EH (cell line): ENCODE measurements at places on chromosomes 7 and 10.

- no peak for DNase-seq
These were observed 72.9 kb upstream of the ABCB5 start for GRCh38 chr7:20542594-20542993.

- peak; percentile 44 for DNase-seq
These were observed 1307.7 kb upstream of the LRRTM3 start for GRCh38 chr10:65618126-65618525.

DNA sequence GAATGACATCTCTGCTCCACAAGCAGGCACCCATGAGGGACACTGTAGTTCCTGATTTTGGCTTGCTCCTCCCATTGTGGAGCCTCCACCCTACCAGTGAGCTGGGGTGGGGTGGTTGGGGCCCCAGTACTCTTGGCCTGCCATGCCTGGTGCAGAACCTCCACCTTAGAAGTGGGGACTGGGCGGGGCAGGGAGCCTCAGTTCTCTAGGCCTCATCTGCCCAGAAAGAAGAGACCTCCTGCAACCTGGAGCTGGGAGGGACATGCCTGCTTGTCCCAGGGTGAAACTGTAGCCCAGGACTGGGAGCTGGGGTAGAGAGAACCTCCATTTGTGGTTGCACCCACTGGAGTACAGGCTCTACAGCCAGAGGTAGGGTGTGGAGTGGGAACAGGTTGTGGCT, 14.4 kb downstream of the RAMP3 start:
- no peak for DNase-seq

DNA sequence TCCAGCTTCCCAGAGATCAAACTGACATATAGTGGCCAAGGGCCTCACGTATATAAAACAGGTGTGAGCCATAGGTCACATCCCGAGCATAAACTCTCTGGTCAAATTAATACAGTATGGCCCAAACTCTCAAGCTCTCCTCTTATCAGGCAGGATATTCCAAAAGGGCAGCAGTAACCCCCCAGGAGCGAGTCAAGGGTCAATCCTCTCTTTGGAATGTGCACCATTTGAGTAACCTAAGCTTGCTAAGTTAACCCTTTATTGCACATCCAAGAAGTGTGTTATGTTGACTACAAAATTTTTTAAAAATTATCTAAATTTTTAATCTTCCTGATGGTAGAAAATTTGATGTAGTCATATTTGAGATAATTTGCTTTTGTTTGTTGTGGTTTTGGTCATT, 4.5 kb upstream of the TRIM24 start:
- DNase-seq = no peak
